ENCODE measurements at places on chromosomes 2 and 18.

- no peak for DNase-seq
Observed at GRCh38 chr2:98704499-98705332, 26.2 kb downstream of the MGAT4A start.

DNA sequence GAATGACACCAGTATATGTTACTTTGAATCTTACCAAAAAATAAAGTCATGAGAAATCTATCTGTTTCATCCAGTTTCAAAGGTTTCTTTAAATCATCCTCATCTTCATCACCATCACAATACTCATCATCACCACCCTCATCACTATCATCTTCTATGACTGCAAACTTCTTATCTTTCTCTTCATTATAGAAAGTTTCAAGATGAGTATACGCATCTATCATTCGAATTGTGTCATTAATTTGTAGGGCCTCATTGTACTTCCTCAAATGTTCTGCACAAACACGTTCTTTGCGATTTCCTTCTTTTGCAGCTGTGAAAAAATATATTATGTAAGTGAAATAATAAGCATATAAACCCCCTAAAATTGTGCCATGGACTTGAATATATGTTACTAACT is 34.1 kb upstream of the FAP start:
- DNase-seq, result no peak

DNA sequence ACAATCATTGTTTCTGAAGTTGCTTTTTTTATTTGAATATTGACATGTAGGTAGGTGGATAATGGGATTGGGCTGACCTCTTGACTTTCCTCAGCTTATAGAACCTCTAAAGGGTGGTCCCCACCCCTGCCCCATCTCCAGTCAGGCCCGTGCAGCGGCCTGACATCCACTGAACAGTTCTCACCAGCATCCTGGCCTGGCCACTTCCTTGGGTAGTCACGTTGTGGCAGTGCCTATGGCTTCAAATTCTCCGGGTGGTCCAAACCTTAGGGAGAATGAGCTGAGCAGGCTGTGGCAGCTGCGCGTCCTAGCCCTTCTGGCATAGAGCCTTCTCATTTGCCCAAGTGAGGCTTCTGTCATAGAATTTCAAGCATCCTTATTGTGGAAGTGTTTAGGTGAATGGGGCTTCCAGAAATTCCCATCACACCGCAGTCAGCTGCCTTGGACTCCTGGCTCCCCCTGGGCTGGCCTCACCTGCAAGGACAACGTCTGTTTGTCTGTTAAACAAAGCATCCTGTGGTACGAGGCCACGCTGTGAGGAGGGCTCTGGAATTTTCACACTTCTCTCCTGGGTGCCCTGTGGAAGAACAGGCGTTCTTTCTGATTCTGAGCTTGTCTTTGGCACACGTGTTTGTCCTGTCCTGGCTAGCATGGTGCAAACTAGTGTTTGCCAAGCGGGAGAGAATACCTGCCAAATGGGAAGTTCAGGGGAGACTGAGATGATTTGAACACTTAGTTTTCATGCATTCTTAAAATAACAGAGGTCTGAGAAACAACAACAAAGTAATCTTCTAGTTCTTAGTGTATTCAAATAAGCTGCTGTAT is 31.8 kb upstream of the OTOS start:
- no peak for DNase-seq

DNA sequence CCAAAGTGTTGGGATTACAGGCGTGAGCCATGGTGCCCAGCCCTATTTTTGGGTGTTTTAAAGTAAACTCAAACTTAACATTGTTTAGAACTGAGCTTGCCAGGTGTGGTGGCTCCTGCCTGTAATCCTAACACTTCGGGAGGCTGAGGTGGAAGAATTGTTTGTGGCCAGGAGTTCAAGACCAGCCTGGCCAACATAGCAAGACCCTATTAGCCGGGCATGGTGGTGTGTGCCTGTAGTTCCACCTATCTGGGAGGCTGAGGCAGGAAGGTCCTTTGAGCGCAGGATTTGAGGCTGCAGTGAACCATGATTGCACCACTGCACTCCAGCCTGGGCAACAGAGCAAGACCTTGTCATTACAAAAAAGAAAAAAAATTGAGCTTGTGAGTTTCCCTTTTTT is 17.5 kb downstream of the SFTPB start:
- DNase-seq, result no peak

DNA sequence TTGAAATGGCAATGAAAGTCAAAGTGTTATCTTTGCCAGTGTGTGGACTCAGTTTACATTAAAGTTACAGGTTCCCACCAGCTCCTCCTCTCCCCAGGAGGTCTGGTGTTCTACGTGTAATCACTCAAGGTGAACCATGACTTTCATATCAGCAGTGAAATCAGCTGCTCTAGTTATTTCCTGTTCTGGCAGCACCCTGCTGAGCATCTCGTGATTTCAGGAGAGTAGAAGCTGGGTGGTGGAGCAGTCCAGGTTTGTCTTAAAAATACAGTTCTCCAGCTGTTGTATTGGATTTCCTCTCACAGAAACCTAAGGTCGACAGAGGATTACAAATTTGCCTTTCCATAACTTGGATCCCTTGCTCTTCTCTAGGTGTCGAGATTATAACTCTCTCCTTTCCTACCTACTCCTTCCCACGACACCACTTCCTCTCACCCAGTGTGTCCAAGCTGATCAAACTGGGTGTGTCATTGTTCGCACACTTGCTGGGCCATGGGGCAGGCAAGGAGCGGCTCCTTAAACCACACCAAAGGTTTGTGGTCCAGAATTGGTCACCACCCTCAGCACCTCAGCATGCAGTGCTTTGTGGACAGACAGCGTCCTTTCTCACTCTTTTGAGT is 13.0 kb upstream of the ARHGAP25 start:
- no peak for DNase-seq

DNA sequence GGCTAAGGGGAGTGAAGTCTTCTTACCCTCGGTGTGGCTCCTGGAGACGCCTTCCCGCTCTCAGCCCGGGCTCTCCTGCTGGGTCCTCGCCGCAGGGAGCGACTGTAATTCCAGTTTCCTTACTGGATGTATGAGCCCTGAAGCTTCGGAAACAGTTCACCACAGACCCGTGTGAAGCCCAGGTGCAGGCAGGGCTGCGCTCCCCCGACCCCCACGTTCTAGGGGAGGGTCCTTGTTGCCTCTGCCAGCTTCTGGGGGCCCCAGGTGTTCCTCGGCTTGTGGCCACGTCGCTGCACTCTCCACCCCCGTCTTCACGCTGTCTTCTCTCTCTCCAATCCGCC is 5.1 kb upstream of the ASB1 start:
- no peak for DNase-seq

DNA sequence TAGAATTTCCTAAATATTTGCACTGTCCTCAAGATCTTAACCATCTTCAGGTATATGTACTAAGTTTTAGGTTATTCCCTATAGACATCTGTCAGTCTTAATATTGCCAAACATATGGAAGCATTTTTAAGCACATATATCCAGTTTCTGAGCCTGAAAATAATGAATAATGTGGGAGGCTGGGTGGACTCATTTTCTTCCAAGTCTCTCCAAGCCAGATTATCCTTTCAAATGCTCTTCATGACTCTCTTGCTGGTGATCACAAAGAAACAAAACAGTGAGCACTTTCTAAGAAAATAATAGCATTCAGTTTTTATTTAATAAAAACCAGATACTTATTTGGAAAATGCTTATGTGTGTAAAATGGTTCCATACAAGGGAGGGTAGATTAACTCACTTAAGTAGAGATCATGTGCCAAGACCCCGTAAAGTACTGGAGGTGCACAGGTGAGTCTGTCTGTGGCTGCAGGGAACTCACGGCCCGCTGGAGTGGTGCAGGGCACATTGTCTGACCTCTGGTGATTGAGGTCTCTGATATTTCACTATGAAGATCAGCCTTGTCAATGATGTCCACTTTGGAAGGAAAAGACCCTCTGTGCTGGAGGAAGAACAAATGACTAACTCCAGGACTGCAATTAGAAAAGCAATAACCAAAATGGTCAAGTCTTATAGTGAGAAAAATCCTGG is 161.6 kb downstream of the TMEM18 start:
- no peak for DNase-seq

GRCh38 chr18:35683021-35683420 is 101.5 kb downstream of the GALNT1 start:
- DNase-seq, result no peak

- DNase-seq, result no peak
Observed at GRCh38 chr2:122680662-122681061, 925.2 kb downstream of the TSN start.

GRCh38 chr18:35889677-35890076 is 82.8 kb upstream of the RMP24 start:
- DNase-seq, result no peak

GRCh38 chr2:68915393-68915792 is 37.3 kb downstream of the GKN2 start:
- no peak for DNase-seq

DNA sequence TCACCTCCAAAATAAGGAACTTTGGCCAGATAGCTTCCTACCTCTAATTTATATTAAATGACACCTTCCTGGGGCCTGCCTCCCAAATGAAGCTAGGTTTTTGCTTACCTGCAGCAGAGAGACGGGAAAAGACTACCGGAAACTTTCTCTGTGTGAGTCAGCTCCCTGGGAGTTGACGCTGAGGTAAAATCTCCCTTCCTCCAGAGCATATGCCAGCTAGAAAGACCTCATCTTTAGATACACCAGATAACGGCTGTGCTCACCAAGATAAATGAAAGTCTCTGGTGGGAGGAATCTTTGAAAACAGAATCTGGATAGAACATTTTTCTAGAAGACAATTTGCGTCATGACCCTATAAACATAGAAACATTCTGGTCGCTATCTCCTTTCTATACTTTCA is 99.7 kb upstream of the RFX8 start:
- DNase-seq, result no peak

- no peak for DNase-seq
Observed at GRCh38 chr18:57984490-57985115, 59.4 kb upstream of the NEDD4L start.

DNA sequence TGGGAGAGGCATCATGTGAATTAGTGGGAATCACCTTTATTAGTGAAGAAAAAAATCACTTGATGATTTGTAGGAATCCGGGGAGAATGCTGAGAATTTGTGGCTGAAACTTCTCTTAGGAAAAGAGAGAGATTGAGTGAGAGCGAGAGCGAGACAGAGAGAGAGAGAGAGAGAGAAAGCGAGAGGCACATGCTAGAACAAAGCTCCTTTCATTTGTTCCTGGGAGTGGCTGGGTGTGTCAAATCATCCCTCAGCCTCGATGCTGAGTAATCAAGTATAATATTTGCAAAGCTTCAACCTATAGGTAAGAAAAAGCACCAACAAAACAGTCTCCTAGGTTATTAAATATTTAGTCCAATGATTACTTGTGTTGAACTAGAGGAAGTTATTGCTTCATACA is 4.4 kb upstream of the SERPINB5 start:
- DNase-seq, result no peak

DNA sequence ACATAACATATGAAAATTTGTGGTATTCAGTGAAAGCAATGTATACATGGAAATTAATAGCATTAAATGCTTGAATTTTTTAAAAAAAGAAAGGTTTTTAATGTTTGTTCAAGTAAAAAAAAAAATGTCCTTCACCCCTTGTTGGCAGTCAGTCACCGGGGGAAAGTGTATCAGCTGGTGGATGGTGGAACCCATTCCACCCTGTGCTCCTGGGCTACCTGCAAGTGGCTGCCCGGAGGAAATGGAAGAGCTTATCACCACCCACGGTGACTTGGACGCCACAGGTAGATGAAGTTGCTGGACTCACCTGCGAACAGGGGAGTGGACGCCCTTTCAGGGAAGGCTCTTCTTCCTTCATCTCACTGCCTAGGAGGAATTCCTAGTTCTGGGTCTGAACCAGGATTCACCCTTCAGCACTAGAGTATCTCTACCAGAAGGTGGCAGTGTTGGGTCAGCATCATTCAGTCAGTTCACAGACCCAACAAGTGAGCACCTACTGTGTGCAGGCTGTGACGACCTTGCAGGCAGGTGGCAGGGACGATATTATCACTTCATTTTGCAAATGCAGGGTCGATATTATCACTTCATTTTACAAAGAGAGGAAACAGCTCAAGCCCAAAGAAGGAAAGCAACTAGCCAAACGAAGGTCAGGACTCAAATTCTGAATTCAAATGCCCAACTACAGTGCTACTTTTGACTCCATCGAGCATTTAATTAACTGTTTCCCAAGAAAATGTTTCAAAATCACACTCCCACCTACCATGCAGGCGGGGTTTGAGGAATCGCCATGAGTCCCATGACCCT is 35.8 kb downstream of the CIB4 start:
- DNase-seq, result peak; percentile 59

- no peak for DNase-seq
Observed at GRCh38 chr2:181367906-181368435, 89.2 kb upstream of the ITGA4 start.

GRCh38 chr18:13834496-13835015 is 10.6 kb downstream of the MC5R start:
- no peak for DNase-seq

- DNase-seq, result peak; percentile 74
Observed at GRCh38 chr2:130183512-130184373, 1.7 kb downstream of the MZT2B start.

DNA sequence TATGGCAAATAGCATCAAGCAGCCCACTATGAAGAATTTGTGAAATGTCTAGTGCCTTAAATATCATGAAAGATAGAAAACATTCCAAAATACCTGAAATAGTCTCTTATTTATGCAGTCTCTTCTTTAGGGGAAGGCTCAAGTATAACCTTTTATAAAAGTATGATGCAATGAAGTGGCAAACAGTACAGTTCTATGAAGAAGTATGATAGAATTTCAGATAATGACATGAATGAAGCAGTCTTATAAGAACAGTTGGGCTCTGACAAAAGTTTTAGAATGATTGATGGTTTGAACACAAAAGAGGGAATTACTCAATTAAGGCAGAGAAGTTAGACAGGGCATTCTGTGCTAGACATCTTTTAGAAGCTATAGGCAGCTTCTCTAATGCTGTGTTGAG is 1791.8 kb upstream of the PIK3C3 start:
- no peak for DNase-seq

DNA sequence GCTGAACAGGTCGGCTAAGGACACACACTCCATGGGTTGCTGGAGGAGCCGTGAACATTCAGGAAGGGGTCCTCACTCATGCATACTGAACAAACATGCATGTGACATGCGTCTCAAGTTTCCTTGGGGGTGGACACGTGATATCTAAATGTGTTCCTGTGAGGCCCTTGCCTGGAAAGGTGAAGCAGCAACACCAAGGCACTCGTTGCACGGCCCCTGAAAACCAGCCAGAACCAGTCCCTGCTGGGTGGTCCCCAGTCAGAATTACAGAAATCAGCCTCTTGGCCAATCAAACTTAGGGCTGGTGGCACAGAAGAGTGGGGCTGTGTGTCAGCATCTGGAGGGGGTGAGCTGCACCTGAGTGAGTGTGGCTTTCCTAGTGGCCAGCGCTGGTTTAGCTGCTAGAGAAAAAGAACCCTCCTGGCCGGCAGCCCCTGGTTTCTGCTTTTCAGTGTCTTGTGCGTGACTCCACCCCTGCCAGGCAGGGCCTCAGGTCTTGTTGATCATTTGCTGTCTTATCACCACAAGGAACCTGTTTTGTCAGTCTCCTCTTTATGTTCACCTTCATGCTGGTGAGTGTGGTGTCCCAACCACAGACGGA is 3.2 kb upstream of the AQP12B start:
- DNase-seq, result no peak

DNA sequence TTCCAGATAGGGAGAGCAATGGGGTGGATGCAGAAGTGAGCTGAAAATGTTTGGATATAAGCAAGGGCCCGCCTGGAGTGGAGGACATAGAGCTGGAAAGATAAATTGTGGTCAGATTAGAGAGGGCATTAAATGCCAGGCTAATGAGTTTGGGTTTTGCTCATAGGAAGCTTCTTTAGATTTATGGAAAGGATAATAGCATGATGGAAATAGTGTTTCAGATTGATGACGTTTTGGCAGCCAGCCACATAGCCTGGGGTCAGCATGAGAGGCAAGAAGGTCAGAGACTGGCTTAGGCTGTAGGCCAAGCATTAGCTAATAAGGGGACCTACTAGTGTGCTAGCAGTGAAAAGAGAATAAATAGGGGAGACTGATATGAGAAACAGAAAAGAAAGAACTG is 321.6 kb downstream of the STK39 start:
- DNase-seq, result peak; percentile 60
